GM13977 (cell line): ENCODE measurements at places on chromosomes 16 and 17.
A peak's percentile ranks its signal among the peaks of the same experiment; 100 is the strongest.

DNA sequence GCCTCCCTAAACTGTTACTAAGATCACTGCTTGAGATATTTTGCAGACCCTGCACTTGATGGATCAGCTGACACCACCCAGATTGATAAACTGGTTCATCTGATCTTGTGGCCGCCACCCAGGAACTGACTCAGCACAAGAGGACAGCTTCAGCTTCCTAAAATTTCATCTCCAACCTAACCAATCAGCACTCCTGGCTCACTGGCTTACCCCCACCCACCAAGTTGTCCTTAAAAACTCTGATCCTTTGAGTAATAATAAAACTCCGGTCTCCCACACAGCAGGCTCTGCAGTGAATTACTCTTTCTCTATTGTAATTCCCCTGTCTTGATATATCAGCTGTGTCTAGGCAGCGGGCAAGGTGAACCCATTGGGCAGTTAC is 174.8 kb downstream of the UTP18 start:
- DNase-seq: no peak

- no peak for DNase-seq
Observed at GRCh38 chr17:65931246-65932149, 260.4 kb downstream of the CEP112 start.

DNA sequence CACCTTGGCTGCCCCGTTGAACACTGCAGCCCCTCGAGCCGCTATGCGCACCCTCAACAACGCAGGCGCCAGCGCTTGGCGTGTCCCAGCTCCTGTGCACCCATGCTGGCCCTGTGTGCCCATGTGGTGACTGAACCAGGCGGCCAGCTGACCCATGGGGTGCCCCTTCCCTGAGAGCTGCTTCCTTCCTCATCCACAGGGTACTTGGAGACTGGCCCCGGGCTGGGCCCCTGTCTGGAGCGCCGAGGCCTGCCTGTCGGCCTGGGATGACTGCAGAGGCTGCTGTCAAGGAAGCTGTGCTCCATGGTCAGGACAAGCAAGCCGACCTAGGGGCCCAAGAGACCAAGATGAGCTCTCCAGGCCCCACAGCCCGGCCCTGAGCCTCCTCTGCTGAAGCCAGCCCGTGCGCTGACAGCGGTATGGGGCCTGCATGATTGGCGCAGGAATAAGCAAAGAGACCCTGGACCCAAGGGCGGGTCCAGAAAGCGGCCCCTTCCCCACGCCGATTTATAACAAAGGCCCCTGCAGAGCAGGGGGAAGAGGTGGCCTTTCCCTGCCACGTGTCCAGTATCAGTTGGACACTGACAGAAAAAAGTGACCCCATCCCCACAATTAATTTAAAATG is 21.6 kb upstream of the BAHCC1 start:
- no peak for DNase-seq

DNA sequence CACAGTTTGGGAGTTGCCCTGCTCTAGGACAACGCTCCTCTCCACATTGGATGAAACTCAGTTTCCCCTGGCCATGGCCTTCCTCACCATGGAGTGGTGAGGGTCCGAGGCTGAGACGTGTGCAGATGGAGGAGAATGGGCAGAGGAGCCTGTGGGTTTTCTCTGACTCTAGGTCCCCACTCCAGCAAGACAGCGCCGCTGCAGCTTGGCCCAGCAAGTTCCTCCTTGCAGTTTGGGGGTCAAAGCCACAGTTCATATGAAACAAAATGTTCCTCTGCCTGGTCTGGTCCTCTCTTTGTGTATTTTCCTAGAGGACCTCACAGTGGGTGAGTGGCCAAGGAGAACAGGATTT is 2.3 kb downstream of the C16orf54 start:
- no peak for DNase-seq

DNA sequence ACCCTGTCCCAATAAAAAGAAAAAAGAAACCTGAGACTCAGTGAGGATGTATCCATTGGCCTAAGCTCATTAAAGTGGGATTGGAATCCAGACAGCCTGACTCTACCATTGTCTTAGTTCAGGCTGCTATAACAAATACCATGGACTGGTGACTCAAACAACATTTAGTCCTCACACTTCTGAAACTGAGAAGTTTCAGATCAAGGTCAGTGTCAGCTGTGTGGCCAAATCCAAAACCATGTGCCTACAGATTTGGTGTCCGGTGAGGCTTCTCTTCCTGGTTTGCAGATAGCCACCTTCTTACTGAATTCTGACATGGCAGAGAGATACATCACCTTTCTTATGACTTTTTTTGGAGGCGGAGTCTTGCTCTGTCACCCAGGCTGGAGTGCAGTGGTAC is 53.3 kb upstream of the KDM8 start:
- DNase-seq: peak; percentile 52

GRCh38 chr16:50313596-50314478 is 47.5 kb downstream of the ADCY7 start:
- DNase-seq: peak; percentile 12

DNA sequence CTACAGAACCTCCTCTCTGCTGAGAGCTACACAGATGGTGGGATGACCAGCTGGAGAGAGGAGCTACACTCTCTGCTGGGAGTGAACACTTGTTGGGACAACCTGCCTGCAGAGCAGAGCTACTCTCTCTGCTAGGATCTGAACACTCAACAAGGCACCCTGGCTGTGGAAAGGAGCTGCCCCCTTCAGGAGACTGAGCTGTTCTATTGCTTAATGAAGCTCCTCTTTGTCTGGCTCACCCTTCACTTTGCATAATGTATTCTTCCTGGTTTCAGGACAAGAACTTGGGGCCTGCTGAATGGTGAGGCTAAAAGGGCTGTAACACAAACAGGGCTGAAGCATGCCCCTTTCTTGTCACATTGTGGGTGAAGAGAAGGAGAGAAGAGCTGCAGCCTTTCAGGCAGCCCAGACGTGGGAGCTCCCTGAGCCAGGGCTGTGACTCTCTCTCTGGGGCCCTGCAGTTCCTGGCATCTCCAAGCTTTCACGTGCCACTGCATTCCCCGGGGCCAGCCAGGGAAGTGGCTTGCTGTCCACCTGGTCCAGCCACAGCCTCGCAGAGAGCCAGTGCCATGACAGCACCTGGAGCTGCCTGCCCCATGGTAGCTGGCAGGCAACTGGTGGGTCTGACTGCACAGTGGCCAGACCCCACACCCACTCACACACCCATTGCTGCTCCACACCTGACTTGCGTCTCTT is 272.8 kb upstream of the KCNJ16 start:
- no peak for DNase-seq

- no peak for DNase-seq
Observed at GRCh38 chr16:22360963-22361659, 13.3 kb downstream of the CDR2 start.
